8988T (cell line): ENCODE measurements at places on chromosomes 2 and 18.

- DNase-seq, result no peak
These were observed 223.2 kb downstream of the LDLRAD4 start for GRCh38 chr18:13441736-13442135.

DNA sequence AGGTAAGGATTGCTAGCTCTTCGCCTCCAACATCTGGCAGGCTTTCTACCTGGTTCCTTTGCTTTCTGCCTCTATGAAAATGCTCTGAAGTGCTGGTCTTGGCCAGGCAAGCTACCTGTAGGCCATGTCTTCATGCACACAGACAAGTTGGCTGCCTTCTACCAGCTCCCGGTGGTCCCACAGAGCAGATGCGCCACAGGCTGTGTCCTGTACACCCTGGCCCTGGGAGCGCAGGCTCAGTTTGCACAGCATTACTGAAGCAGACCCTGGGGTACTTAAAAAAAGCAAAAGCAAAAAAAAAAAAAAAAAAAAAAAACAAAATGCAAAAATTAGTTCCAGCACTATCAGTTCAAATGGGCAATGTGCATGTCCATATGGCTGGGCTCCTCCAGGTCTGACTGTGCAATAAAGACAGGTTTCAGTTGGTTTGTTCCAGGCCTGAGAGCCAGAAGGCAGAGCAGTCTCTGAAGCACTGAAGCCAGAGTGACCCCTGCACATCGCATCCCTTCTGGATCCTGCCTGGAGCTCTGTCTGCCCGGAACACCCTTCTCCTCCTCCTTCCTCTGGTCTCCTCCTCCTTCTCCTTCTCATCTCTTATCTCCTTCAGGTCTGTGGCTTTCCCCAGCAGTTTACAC lies 288.0 kb upstream of the REV1 start:
- no peak for DNase-seq

GRCh38 chr2:223759569-223760430 lies 77.6 kb downstream of the AP1S3 start:
- DNase-seq, result no peak

GRCh38 chr2:52269696-52270485 lies 1238.0 kb upstream of the NRXN1 start:
- DNase-seq, result no peak

- DNase-seq, result no peak
These were observed 35.4 kb upstream of the EN1 start for GRCh38 chr2:118882693-118883336.

GRCh38 chr18:66046032-66046602 lies 295.3 kb downstream of the CDH7 start:
- no peak for DNase-seq

DNA sequence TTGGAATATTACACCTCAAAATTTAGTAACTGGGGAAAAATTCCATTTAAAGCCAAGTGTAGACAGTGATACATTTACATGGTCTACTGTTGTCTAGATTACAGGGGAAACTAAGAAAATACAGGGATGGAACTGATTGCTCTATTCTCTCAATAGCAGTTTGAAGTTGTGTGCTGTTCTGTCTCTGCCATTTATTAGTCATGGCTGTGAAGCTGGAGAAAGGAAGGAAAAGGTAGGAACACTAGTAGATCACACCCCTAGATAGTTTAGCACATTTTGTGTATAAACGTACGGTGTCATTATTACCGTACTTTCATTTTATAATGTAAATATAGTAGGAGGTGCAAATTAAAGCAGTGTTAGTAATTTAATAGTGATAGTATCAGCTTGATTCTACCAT lies 170.5 kb downstream of the PHLPP1 start:
- no peak for DNase-seq

DNA sequence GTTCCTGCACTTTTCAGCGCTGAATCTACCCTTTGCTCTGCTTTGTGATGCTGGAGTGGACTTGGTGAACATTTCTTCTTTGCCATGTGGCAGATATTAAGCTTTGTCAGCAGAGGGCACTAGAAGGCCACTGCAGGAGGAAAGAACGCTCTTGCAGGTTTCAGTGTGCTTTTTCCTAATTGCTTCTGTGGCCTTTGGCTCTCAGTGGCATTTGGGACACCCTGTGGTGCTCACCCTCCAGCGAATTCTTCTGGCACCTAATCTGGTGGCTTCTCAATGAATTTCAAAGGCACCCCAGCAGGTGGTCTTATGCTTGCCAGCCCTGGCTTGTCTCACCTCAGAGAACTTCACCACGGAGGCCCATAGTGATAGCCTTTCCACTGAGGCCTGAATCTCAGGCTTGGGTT lies 146.7 kb downstream of the MYO3B start:
- DNase-seq, result no peak

- no peak for DNase-seq
These were observed 45.2 kb upstream of the IL1RL1 start for GRCh38 chr2:102266204-102266603.

GRCh38 chr2:126657148-126657635 lies 1.2 kb downstream of the GYPC start:
- no peak for DNase-seq

- DNase-seq, result no peak
These were observed 1.8 kb downstream of the PRKCE start for GRCh38 chr2:45653122-45653913.
